ENCODE measurements at places on chromosomes 1 and 21.

- peaks cover 9% of the 10 kb centered on the region for H3K4me1 ChIP-seq
- H3K27me3 ChIP-seq = no peaks in the 10 kb centered on the region
- H3K4me3 ChIP-seq = peak overlapping the region; percentile 93
- peak overlapping the region; percentile 88 for H3K27ac ChIP-seq
- no peaks in the 10 kb centered on the region for H3K36me3 ChIP-seq
- DNase-seq = no peak
These were observed 884 bp upstream of the LRRC8C start for GRCh38 chr1:89631816-89632656.

- H3K4me3 ChIP-seq = no peak overlapping the region
- peak overlapping the region; percentile 33 for H3K27ac ChIP-seq
- H3K36me3 ChIP-seq = no peaks in the 10 kb centered on the region
- no peaks in the 10 kb centered on the region for H3K27me3 ChIP-seq
- H3K4me1 ChIP-seq = peaks cover 56% of the 10 kb centered on the region
These were observed 46.2 kb downstream of the GPR3 start for GRCh38 chr1:27438621-27439061.

- no peak overlapping the region for H3K27ac ChIP-seq
- H3K4me3 ChIP-seq = no peak overlapping the region
- H3K27me3 ChIP-seq = no peaks in the 10 kb centered on the region
- no peaks in the 10 kb centered on the region for H3K36me3 ChIP-seq
- H3K4me1 ChIP-seq = no peaks in the 10 kb centered on the region
These were observed 1059.5 kb upstream of the ADGRL4 start for GRCh38 chr1:80066060-80066459.

GRCh38 chr21:46226146-46226545 is 2.4 kb downstream of the LSS start:
- H3K4me3 ChIP-seq = peak overlapping the region; percentile 93
- peaks cover 27% of the 10 kb centered on the region for H3K4me1 ChIP-seq
- peaks cover 19% of the 10 kb centered on the region for H3K36me3 ChIP-seq
- H3K27me3 ChIP-seq = no peaks in the 10 kb centered on the region
- H3K27ac ChIP-seq = peak overlapping the region; percentile 1

DNA sequence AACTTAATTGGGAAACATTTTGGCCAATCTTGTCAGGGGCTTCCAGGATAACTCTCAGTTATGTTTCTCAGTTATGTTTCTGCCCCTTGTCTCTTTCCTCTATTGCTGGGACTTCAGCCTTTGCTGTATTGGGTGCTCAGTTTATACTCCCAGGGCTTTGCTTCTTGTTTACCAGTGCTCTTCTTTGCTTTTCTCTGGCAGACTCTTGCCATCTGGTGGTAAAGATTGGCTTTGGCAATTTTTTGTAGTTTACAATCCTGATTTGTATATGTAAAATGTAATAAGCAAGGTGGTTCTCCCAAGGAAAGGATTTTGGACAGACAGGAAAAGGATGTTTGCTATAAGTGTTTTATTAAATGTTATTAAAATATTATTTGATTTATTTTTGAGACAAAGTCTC is 37.9 kb downstream of the FABP3 start:
- H3K4me1 ChIP-seq = no peaks in the 10 kb centered on the region
- no peak overlapping the region for H3K27ac ChIP-seq
- H3K4me3 ChIP-seq = no peak overlapping the region
- no peaks in the 10 kb centered on the region for H3K27me3 ChIP-seq
- no peak for DNase-seq
- peaks cover 21% of the 10 kb centered on the region for H3K36me3 ChIP-seq
